GM12864 (cell line): ENCODE measurements at places on chromosomes 6 and 20.

DNA sequence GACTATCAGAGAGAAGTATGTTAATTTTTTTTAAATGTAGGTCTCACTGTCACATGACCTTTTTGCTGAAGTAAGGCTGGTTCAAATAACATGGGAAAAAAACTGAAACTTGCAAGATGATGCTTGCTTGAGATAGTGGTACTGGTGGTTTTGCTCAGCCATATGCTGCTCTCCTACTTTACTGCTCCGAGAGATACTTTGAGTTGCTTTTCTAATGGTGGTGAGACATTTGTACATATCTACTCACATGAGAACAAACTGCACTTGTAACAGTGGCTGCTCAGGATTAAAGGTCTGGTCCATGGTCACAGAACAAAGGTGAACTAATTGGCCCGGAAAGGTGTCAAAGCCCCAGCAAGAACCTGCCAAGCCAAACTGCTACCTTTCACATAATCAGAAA, 106.2 kb upstream of the BEND3 start:
- no peak for DNase-seq

DNA sequence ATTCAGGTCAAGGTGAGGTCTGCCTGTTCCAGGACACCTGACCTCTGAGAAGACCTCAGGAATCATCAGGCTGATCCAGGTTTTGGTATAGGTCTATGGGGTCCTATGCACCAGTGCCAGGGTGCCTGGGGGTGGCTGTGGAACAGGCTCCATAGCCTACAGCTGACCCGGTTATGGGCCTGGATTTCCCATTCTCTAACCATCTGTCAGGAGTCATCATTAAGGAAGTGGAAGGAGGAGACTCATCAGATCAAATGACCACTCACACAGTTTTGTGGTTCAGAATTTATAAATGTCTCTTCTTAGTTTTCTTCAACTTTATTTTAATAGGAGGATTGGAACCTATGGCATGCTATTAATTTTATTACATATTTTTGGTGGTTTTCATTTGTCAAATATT, 14.8 kb downstream of the PLA2G7 start:
- no peak for DNase-seq

DNA sequence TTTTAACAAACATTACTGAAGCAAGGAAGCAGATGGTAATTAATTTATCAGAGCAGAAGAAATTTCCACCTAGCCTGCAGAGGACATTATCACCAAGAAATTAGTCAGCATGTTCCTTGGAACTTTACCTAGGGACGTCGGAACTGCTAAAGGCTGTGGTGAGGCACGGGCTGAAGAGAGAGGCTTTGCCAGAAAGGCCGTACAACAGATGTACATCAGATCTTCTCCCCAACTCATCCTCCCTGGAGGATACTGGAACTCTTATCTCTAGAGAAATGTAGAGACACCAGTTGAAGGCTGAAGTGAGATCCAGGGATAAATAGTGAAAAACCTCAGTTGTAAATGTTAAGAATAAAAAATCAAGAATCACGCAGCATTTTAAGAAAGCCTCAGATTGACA, 257.1 kb downstream of the SAMD5 start:
- no peak for DNase-seq

DNA sequence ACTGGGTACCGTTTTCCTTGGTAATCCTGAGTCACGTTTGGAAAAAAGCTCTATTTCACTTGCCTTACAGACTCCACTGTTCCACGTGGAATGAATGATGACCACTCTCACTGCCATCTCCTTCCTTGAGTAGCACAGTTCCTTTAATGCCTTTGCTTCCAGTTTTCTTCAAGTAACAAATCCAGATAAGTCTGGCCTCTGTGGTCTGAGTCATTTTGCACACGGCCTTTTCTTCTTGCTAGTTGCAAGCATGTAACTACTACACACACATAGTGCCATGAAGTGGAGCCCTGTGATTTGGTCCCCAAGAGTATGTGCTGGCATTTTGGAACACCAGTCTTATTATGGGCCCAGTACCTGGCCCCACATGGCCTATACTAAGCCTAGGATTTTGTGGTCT, 182.8 kb downstream of the SASH1 start:
- no peak for DNase-seq

GRCh38 chr6:166446146-166446545, 63.4 kb upstream of the MPC1 start:
- DNase-seq, result no peak

DNA sequence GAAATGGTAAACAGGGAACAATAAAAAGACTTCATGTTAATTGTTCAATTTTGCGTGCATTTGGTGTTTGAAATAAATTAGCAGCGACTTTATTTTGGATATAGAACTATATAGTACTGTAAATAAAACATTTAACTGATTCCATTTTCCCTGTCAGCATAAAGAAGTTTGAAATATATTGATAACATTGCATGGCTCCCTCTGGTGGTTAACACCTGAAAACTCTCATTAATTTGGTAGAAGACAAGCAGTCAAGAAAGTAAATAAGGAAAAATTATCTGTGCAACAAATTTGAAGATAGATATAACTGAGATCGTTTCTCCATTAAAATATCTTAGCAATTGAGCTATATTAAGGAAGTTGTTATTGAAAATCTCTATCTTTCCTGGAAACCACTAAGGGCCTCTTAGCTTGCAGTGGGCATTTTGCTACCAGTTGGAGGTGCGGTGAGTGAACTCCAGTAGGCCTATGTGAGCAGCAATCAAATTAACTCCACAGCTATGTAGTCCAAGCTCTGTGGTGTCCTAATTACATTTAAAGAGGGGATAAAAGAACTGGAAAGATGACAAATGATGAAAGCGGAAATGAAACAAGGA, 435.7 kb upstream of the FKBP1C start:
- DNase-seq, result no peak

DNA sequence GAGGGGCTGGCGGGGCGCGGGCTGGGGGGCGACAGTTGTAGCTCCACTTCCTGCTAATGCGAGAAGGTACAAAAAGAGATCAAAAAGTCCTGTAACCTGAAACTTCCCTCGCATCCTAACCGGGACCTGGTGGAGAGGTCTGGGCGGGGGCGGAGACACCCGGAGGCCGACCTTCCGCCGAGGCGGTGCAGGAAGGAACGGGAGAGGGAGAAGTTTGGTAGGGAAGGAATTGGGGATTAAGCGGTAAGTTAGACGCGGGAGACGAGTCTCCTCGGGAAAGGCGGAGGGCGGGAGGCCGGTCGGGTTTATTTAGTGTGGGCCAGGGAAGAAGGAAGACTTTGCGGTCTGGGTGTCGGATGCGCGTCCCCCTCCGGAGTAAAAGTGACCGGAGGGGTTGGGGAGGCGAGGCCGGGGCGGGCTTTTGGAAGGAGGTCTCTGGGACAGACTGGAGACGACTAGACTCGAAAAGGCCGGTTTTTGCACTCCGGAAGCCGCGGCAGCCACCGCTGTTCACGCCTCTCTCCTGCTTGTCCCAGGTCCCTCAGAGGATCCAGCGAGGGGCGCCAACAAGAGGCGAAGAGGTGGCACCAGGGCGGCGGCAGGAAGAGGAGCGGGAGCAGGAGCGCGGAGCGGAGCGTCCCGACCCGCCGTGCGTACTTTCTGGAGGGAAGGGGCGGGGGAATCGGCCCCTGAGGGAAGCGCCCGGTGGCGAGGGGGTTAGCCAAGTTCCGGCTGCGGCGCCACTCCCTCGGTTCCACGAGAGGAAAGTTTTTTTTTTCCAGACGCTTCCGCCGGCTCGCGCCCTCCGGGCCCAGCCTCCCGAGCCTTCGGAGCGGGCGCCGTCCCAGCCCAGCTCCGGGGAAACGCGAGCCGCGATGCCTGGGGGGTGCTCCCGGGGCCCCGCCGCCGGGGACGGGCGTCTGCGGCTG, 734 bp downstream of the TPBG start:
- DNase-seq, result no peak

DNA sequence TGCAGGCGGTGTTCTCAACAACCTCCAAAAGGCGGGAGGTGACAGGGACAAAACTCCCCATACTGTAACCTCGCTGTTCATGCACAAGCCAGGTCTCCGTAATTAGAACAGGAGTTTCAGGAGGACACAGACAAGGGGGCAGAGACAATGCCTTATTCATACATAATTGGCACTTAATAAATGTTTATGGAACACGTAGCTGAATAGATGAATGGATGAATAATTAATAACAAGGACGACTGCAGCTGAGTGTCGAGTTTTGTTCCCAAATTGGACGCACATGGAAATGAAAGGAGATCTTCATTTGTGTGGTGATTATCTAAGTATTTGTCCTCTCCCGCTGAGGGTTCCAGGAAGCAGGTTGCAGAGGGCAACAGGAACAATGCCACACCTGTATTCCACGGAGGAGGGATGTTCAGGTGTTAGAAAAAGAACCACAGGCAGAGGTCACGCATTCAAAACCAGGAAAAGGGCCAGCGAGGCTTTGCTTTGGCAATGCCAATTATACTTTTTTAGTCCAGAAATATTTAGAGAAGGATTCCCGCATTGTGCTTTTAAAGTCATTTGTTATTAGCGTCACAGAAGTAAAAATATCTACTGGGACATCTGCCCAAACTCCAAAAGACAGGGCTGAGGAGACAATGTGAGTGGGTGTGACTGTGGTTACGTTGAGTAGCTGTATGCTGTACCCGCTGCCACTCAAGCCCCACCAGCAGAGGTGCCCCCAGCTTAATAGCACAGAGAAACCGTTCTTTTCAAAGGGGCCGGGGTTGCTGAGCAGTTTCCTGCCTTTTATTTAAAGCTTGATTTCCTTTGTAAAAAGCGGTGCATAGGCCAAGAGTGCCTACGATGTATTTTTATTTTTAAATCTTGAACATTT, 123.3 kb downstream of the PXDC1 start:
- DNase-seq, result no peak

DNA sequence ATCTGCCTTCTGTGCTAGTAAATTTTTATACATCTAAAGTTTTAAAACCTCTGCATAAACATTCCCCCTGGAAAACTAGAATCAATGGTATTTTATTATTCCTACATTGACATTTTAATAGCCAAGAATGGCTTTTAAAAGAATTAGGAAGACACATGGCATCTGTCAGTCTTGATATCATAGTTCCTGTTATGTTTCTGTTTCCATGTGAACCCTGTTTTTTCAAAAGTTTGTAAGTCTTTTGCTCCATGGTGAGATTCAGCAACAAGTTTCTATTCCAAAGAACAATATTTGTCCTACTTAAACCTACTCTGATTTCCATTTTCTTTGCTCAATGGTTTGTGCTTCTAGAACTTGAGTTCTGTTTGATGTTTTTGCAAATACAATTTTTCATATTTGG, 95.2 kb downstream of the PLEKHG1 start:
- DNase-seq, result no peak

GRCh38 chr6:146526192-146526591, 17.4 kb upstream of the RAB32 start:
- no peak for DNase-seq

- DNase-seq, result no peak
Measured at GRCh38 chr6:100343316-100344077, 121.2 kb downstream of the SIM1 start.

DNA sequence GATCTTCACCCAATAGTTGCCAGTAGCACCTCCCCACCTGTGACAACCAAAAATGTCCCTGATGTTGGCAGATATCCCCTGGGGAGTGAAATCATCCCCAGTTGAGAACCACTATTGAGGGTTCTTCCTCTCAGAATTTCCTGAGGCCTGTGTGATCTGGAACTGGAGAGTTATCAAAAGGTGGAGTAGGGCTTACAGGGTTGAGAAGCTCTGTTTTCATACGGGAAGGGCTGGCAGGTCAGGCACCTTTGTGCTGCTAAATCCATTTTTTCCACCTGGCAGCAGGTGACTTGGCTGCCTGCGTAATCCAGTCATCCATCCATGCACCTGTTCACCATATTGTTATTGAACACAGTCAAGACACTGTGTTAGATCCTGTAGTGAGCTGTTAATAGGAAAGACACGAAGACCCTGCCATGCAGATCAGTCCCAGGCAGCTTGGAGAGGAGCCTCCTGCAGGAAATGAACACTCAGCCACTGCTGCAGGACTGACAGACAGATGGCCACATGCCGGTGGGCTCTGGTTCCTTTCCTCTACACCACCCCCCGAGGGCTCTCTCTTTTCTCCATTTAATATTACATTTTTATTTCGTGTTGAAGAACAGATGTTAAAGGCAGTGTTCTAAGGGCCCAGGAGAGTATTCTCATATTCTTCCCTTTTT, 5.4 kb downstream of the DUSP22 start:
- no peak for DNase-seq

GRCh38 chr6:40713002-40713719, 126.0 kb upstream of the LRFN2 start:
- no peak for DNase-seq
